ENCODE measurements at places on chromosomes 16 and 17. TPM values are rescaled to one million over a fixed set of nuclear protein-coding genes. Genes with fewer than 3 reads are reported as not detected.

Gene PSMD7
- 115 TPM for total RNA-seq

DNA sequence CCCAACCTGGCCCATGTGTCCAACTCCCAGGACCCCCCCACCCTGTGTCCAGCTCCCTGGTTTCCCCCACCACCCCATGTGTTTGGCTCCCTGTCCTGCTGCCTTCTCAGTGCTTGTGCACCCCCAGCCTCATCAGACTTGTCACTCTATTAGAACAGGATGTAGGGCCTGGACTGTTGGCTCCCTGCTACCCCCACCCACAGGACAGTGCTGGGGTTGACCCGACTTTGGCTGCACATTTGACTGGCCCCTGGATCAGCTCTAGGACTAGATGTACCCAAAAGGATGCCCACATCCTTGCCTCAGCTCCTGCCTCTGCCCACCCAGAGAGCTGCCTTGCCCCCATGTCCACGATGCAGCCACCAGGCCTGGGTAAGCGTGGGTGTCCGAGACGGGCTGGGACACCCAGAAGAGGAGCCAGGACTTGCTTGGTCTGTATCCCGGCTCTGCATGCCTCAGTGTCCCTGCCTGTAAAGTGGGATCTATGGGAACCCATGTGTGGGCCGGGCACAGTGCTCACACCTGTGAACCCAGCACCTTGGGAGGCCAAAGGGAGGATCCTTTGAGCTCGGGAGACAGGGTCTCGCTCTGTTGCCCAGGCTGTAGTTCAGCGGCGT, 1.5 kb upstream of the CCDC57 start:
- no peak for DNase-seq

Gene MTSS2
- 9.2 TPM for total RNA-seq

GRCh38 chr17:29570521-29570920, 2.0 kb downstream of the TP53I13 start:
- DNase-seq = no peak

GRCh38 chr16:56241596-56241995, 50.3 kb downstream of the GNAO1 start:
- no peak for DNase-seq

Measured in NCI-H460 (cell line).